Hepatic stellate cell (primary cell): ENCODE measurements at places on chromosomes 1 and 21.
A peak's percentile ranks its signal among the peaks of the same experiment; 100 is the strongest.

DNA sequence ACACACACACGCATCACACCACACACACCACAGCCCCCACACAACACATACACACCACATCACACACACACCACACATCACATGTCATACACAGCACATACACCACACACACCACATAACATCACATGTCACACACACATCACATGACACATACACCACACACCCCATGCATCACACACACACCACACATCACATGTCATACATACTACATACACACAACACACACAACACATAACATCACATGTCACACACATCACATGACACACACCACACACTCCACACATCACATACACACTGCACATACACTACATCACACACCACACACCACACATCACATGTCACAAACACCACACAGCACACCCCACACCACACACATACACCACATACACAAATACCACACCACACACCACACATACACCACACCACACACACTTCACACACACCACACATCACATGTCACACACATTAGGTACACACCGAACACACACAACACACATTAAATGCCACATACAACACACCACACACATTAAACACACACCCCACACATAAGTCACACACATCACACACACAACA, 1.8 kb downstream of the LYPD8 start:
- no peak for DNase-seq

DNA sequence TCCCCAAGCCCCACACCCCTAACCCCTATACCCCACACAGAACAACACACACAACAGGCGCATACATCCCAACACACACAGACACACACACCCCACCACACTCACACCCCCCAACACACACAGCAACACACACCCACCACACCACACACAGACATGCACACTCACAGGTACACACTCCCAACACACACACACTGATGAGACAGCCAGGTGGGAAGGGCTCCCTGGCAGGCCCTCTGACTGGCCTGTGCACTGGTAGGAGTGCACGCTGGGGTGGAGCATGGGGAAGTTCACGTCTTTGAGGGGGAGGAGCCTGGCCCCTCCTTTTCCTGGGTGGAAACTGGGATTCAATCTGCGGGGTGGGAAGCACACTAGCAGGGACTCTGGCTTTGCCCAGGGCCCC, 116.7 kb downstream of the RHOU start:
- no peak for DNase-seq

DNA sequence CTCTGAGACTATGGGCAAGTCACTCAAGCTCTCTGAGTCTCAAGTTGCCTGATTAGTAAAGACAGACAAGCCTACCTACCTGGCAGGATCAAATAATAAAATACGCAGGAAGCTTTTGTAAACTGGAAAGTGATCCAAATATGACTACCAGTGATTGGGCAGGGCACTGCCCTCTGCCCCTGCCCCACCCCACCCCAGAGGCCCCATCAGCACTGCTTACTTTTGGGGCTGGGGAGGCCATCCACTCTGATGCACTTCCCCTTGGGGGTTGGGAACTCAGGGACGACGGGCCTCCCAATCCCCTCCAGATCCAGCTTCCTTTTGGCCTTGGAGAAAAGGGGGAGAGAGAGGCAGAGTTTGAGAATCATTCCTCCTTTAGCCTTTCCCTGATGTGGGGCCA, 6.9 kb downstream of the E2F2 start:
- no peak for DNase-seq

DNA sequence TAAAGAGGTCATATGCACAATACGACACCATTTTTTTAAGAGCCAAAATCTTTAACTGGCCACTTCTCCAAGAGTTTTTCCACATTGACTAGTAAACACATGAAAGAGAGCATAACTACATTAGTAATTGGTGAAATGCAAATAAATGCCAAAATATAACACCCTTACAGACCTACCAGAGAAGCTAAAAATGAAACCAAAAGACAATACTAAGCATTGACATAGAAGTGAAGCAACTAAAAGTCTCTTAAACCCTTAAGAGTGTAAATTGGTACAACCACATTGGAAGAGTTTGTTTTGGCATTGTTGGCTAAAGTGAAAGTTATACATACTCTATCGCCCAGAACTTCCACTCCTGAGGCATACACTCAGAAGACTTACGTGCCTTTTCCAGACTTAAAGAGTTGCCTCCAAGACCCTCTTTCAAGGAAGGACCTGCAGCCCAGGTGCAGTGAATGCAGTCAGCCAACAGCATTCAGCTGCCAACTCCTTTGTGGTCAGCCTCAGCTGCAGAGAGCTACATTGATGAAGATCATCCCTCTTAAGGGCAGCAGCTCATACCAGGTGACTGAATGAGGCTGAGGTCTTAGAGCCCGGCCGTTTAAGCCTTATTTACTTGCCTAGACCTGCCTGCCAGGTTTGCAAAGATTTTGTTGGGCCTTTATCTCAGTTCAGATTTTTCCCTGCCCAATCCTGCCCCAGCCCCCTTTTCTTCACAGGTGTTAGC, 839.1 kb upstream of the ADGRL2 start:
- DNase-seq = no peak

GRCh38 chr1:114286960-114287359, 133.3 kb upstream of the SYT6 start:
- DNase-seq = no peak

DNA sequence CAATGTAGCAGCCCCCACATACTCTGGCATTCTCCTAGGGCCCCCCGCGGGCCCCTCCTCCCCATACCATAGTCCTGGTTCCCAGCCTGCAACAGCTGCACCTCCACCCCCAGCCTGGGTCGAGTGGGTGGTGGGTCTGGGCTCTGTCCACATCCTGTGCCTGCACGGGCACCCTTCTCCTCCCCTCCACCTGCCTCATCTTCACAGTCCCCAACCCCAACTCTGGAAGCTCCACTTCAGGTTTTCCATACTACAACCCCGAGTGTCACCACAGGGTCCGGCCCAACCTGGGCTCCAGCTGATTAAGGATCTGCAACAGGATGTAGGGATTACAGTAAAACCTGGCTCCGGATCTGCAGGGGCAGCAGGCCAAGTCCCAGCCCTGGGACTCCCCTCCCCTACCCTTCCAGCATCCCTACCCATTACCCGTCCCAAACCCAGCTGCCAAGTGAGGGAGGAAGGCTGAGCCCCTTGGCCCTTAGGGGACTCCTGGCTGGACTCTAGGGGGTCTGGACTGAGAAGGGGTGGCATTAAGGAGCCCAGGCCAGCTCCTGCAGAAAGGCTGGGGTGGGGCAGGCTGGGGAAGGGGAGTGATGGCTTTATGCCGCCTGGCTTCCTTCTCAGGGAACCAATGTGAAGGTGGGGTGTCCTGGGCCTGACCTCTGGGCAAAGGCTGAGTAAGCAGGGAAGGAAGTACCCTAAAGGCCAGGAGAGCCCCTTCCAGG, 116.8 kb downstream of the CASZ1 start:
- DNase-seq = peak; percentile 50

GRCh38 chr1:26535201-26535600, 5.6 kb downstream of the RPS6KA1 start:
- DNase-seq = no peak

GRCh38 chr1:224458996-224459395, 24.4 kb upstream of the WDR26 start:
- DNase-seq = no peak

DNA sequence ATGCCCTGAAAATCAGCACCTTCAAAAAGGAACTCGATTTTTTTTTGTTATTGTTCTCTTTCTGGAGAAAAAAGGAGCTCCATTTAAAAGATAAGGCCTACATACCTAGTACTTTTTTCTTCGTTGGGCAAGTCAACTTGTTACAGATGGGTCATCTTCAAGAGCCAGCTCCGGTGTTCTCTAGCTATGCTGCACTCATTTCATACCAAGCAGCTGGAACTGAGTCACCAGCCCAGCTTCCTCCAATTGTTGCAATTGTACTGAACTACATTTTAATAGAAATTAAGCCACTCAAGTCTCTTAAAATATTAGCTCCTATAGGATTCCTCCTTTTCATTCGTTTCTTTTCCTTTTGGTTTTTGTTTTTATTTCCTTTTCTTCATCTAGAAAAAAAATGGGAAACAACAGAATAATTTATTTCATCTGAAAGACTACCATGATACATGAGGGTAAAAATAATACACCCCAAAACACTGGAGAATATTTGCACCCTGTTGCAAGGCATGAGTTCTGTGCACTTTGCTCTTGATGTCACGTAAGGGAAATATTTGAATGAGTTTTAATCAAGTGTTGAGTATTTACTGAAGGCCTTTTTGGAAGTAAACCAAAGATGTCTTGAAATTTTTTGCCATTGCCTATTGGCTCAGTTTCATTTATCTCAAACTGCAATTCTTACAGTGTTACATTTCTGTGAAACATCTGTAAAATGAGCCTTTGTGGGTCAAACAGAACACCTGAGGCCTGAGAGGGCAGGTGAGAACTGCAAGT, 60.5 kb downstream of the CLIC4 start:
- DNase-seq = peak; percentile 73

- peak; percentile 48 for DNase-seq
These were observed 1.4 kb downstream of the ZNF697 start for GRCh38 chr1:119646521-119647227.

- no peak for DNase-seq
These were observed 56.0 kb downstream of the CD46 start for GRCh38 chr1:207807690-207808321.

DNA sequence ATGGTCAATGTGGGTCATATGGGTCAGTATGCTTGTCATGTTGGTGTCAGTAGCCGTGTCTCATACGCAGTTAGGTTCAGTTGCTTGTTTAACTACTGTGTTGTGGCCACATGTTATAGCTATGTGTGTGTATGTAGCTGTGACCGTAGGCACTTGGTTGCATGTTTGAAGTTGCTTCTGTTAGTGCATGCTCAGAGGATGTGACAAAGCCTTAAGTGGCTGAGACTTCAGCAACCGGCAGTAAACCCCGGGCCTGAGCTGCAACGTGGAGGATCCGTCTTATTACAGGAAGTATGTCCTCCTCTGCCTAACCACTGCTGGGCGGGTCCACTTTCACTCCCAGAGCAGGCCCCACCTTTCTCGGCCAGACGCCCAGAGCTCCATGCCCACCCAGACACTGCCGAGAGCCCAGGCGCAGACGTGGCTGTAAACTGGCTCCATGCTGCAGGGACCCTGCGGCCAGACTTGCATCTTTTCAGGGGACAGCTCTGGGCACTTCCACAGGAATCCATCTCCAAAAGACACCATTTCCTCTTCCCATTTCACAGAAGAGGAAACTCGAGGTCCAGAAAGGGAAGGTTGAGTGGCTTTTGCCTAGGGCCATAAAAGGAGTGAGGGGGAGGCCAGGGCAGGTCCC, 2.2 kb downstream of the TCEA3 start:
- peak; percentile 79 for DNase-seq

- DNase-seq = no peak
These were observed 6.4 kb downstream of the CTPS1 start for GRCh38 chr1:40985875-40986274.

DNA sequence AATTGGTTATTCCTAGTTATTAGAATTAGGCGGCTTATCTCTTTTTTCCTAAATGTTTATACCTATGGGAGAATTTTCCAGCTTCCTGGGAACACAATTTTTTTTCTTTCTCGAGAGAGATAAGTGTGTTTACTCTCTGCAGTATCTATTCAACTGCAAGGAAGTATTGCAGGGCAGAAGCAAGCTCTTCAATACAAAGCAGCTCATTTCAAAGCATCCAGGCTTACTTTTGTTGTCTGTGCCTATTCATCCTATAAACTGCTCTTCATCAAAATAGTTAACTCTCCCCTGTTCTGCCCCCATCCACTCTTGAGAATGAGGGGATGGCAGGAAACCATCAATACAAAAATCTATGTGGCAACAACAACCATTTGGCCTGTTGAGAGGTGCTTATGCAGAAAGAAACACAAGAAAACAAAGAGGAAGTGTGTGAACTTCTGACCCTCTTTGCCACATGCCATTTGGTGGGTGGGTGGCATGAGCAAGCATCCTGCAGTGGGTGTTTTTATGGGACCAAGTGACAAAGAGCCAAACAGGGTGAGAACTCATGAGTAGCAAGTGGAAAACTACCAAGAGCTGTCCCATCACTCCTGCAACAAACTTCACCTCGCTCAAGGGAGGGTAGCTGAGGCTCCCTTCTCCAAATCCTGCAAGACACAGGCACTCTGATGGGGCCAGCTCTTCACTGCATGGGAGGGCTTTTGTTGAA, 50.6 kb upstream of the MRPS6 start:
- DNase-seq = no peak

DNA sequence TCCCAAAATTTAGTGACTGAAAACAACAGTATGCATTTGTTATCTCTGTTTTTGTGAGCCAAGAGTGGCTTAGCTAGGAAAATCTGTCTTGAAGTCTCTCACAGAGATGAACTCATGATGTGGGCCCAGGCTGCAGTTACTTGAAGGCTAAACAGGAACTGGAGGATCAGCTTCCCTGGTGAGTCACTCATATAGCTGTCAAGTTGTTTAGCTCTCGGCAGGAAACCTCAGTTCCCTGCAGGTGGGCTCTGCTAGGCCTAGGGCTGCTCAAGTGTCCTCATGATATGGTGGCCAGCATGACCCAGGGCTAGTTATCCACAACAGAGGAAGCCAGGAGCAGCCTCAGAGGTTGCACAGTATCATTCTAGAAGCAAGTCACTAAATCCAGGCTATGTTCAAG, 30.2 kb upstream of the DDX59 start:
- peak; percentile 11 for DNase-seq

DNA sequence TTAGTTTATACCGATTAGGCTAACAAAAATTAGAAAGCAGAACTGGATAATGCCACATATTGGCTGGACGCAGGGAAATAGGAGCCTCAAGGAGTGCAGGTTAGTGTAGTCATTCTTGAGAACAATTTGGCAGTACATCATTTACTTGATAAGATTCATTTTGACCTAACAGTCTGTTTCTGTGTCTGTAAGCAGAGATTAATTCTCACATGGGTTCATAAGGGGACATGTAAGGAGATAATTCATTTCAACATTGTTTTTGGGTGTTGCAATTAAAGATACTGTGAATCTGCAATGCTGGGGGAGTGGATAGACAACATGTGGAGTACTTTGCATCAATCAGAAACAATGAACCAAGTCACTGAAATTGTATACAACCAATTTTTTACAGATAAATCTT, 32.0 kb downstream of the AGO3 start:
- DNase-seq = no peak

GRCh38 chr1:13751985-13752384, 52.0 kb downstream of the PRDM2 start:
- DNase-seq = no peak

DNA sequence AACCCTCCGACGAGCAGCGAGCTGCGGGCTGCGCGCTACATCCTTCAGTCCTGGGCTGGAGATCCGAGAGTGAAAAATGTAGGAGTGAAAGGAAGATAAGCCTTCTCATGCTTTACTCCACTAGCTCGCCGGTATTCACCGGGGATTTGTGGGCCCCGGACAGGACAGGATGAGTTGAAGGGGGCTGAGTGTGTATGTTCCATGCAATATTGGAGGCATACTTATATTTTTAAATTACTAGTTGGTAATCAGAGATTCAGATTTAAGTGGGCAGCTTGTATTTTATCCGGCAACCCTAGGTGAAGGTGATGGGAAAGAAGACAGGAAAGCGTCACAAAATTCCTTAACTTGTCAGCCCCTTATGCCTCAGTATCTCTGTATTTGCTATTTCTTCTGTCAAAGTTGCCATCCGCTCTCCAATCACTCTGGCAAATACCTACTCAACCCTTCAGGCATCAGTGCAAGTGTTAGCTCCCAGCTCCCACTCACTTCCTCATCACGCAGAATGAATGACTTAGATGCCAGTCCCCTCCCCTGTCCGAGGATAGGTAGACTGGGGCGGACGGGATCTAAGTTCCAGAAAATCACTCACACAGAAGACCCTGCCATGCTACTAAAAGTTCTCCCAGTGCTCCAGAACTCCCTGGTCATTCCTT, 503 bp upstream of the PIGM start:
- no peak for DNase-seq
